Stimulated activated CD4-positive, alpha-beta T cell treated with anti-CD3 and anti-CD28 coated beads, Interleukin-1b, Interleukin-23, amount 100 ng/mL, for 24 hours (primary cell): ENCODE measurements at places on chromosomes 12 and 14.

DNA sequence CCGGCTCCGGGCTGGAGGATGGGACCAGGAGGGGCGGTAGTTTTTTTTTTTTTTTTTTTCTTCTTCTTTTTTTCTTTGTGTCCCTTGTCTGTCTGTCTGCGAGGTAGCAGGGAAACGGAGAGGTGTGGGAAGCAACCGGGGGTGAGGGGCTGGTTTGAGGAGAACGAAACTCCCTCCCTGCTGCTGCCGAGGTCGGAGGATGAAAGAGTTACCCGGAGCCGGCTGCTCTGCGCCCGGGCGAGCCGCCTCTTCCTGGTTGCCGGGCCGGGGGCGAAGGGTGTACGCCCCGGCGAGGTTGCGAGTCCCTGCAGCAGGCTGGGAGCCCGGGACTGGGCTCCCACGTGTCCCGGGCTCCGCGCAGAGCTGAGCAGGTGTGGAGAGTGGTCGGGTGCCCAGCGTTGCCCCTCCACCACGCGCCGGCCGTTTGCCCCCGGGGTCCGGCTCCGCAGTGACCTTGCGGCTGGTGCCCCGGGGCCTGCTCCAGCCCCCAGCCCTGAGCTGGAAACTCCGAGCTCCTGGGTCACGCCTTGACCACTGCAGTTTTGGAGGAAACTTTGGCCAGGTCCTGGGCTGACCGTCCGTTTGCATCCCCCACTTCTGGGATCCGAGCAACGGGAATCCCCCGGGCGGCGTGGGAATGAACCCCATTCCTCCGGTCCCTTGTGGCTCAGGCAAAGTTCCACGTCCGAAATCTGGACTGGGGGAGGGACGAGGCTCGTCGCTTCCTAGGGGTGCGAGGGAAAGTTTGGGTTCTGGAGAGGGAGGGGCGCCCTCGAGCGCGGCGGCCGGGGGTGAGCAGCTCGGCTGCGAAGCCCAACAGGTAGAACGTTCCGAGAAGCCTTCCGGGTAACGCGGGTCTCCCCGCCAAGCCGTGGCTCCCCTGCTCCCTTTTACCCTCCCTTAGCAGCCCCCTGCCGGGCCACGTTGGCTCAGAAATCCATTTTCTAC is 1.3 kb downstream of the CHST11 start:
- peak; percentile 32 for DNase-seq

DNA sequence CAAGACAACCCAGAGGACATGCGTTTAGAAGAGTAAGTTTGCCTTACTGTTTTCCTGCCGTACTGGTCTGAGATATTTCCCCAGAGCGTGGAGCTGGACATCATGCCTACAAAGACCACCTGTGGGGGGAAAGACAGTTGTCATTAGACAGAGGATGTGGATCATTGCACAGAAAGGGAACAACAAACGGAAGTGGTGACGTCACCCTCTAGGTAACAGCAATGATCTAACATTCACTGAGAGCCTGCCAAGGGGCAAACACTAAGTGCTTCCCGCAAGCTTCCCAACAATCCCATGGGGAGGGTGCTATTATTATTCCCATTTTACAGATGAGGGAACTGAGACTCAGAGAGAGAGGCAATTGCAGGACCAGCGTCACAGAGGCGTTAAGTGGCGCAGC is 48.5 kb downstream of the SVOP start:
- no peak for DNase-seq

GRCh38 chr12:47980779-47981495 is 17.5 kb downstream of the TMEM106C start:
- DNase-seq = no peak

DNA sequence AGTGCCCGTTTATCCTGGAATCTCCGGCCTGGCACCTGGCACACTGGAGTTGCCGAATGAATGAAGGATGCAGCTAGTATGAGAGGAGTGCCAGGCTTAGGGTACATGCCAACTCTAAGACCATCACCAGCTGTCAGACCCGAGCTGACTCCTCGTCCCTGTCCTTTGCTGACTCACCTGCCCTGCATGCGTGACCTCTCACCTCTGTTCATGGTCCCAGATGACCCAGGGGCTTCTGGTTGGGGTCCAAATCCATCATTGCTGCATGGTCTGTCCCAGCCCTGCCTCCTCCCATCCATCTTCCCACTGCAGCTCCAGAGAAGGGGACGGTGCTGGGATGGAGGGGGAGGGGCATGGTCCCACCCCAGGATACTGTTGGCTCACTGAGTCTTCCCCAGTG is 9.9 kb upstream of the FAM222A start:
- no peak for DNase-seq

- DNase-seq = no peak
Measured at GRCh38 chr12:86914721-86915120, 658.5 kb upstream of the MGAT4C start.

GRCh38 chr12:92530706-92531105 is 172.1 kb upstream of the PLEKHG7 start:
- DNase-seq = no peak

GRCh38 chr14:101963656-101964296 is 597 bp upstream of the DYNC1H1 start:
- no peak for DNase-seq

DNA sequence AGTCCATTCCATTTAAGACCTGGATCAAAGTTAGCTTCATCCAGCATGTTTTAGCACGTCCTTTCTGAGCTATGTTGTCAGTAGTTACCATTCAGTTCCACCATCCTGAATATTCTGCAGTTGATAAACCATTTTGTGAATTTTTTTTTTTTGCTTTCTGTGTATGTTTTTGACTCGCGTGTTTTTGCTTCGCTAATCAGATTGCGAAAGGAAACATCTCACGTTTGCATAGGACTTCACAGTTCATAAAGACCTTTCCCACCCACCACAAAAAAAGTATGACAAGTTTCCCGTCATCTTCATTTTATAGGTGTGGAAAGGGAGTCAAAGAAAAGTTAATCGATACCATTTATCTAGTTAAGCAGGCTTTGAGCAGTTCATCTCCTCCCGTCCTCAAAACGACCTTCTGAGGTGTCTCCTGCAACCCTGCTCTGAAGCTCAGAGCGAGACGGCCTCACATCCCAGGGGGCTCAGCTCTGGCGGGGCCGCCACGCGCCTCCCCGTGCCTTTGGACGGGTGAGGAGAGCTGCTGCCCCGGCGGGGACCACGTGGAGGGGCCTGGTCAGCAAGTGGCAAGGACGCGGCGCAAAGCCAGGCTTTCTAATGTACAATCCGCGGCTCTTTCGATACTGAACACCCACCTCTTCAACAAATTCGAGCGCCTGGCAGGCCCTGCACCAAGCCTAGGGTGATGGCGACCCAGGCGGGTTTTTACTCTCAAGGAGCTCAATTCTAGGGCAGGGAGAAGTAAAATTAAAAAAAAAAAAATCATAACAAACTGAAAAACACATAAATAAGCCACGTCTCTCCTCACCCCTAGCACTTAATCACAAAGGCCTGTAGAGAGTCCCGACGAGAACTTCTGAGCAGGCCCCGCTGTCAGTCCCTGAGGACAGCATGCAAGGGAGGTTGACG is 988 bp upstream of the TMEM263 start:
- DNase-seq = peak; percentile 1
